CD4-positive, alpha-beta T cell treated with Interleukin-6 at 100 ng/mL for 8 hours (primary cell): ENCODE measurements at places on chromosomes 2 and 18.

DNA sequence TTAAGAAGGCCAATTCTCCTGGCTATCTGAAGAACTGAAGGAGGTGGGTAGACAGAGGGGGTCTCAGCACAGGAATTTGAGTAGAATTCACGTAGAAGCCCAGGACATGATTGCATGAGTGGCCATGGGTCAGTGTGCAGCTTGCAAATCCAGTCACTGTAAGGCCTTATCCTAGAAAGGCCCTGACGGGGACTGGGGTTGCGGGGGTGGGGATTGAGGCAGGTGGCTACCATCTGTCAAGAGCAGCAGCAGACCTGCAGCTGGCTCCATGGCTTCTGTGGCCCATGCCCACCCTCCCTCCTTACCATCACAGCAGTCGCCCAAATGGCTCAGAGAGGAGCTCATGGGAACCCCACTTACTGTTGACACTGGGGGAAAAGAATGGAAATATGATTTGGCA lies 34.6 kb upstream of the SLC14A1 start:
- no peak for DNase-seq

DNA sequence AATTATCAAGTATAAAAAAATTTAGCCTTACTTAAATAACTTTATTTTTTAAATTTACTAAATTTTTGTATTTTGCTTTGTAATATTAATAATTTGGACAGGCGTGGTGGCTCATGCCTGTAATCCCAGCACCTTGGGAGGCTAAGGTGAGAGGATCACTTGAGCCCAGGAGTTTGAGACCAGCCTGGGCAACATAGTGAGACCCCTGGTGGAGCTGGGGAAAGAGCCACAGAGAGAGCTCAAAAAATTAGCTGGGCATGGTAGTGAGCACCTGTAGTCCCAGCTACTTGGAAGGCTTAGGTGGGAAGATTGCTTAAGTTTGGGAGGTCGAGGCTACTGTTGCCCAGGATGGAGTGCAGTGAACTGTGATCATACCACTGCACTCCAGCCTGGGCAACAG lies 143.5 kb downstream of the B3GNT2 start:
- no peak for DNase-seq

DNA sequence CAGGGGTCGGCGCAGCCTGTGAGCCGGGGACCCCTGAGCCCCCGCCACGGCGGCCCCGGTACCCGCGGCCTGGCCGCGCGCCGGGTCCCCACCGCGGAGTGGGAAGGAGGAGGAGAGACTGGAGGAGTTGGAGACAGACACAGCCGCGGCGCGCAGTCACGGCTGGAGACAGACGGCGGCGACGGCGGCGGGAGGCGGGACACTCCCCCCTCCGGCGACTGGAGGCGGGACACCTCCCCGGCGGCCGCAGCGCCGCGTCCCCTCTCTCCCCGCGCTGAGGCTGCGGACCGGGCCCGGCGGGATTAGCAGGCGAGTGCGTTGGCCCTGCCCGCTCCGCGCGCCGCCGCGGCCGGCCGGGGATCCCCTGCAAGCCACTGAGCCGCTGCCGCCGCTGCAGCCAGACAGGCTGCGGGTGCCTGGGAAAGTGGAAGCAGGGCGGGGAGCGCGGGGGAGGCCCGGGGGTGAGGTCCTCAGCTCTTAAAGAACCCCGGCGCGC lies 1.0 kb upstream of the LDLRAD4 start:
- DNase-seq = peak; percentile 42

GRCh38 chr2:11342551-11343367 lies 1.7 kb downstream of the ROCK2 start:
- DNase-seq = no peak

DNA sequence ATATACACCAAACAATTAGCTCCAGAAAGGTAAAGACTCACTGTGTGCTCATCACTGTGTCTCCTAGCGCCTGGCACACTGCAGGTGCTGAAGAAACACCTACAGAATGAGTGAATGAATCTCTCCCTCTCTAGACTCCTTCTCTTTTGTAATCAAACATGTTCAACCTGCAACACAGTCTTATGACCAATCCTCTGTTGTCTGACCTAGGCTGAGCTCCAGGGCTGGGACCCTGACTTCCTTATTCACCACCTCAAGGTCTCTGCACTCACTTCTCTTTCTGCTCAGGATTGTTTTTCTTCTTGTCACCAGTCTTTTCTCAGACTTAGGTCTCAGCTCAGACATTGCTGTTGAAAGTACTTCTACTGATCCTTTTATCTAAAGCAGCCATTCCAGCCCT lies 9.8 kb downstream of the CKAP2L start:
- DNase-seq = no peak

DNA sequence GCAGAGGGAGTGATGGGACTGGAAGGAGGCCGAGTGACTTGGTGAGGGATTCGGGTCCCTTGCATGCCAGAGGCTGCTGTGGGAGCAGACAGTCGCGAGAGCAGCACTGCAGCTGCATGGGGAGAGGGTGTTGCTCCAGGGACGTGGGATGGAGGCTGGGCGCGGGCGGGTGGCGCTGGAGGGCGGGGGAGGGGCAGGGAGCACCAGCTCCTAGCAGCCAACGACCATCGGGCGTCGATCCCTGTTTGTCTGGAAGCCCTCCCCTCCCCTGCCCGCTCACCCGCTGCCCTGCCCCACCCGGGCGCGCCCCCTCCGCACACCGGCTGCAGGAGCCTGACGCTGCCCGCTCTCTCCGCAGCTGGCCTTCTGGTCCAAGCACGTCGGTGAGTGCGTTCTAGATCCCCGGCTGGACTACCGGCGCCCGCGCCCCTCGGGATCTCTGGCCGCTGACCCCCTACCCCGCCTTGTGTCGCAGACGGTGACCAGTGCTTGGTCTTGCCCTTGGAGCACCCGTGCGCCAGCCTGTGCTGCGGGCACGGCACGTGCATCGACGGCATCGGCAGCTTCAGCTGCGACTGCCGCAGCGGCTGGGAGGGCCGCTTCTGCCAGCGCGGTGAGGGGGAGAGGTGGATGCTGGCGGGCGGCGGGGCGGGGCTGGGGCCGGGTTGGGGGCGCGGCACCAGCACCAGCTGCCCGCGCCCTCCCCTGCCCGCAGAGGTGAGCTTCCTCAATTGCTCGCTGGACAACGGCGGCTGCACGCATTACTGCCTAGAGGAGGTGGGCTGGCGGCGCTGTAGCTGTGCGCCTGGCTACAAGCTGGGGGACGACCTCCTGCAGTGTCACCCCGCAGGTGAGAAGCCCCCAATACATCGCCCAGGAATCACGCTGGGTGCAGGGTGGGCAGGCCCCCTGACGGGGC lies 4.6 kb downstream of the PROC start:
- no peak for DNase-seq

- no peak for DNase-seq
Observed at GRCh38 chr2:240428245-240428644, 7.2 kb upstream of the GPC1 start.

GRCh38 chr18:56221195-56222065 lies 417.0 kb downstream of the TXNL1 start:
- DNase-seq = no peak

- no peak for DNase-seq
Observed at GRCh38 chr2:24508878-24509277, 17.8 kb downstream of the NCOA1 start.
